ENCODE measurements at places on chromosomes 2 and 18.

- DNase-seq, result no peak
Measured at GRCh38 chr2:70463997-70464396, 89.6 kb downstream of the TGFA start.

- DNase-seq, result no peak
Measured at GRCh38 chr18:37449618-37450017, 116.0 kb downstream of the CELF4 start.

- no peak for DNase-seq
Measured at GRCh38 chr2:86783615-86784339, 6.9 kb downstream of the CD8A start.

DNA sequence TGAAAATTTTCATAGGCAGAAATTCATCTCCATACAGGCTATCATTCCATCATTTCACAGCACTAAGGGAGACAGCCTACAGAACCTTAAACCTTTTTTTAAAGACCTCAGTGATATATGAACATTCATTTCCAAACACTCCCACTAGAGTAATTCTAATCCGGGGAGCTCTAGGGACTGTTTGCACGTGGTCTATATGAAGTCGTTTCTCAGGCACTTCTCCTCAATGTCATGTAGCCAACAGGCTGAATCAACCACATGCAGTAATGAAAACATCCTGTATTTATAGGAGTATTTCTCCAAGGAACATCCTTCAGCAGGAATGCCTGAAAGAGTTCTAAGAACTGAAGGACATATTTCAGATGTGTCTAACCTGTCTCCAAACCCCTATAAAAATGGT, 97.3 kb upstream of the CREB1 start:
- DNase-seq, result no peak

GRCh38 chr2:220687231-220687843, 884.8 kb downstream of the EPHA4 start:
- DNase-seq, result peak; percentile 15
